Stimulated activated CD8-positive, alpha-beta memory T cell treated with anti-CD3 and anti-CD28 coated beads, Interleukin-2, amount 100 ng/mL, for 1 hour (primary cell): ENCODE measurements at places on chromosomes 1 and 21.

DNA sequence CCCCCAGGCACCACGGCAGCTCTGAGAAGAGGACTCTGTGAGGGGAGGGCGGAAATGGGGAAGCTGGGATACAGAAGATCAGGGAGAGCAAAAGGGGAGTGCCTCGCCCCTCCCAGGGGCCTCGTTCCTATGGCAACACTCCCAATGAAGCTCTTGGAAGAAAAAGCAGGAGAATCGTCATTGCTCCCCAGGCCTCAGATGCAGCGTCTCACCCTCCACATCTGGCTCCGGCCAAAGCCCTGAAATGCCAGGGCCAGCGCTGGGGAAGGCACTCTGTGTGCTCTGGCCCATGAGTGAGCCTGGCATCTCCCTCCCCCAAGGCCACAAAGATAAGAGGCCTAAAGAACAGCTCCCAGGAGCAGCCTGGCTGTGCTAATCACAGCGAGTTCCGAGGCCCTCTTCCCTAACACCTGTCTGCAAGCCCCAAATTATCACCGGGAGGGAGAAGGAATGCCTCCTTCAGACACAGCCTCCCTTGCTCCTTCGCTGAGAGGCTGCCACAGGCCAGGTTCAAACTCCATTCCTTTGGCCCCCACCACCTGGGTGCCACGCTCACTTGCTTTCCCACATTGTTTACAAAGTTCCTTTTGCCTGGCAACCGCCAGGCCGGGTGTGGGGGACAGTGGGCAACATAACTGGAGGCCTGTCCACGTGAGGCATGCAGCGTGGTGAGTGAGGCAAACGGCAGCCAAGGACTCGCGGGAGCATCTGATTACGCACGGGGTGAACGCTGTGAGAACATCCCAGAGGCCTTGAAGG lies 27.8 kb downstream of the ECE1 start:
- DNase-seq = no peak

- no peak for DNase-seq
Measured at GRCh38 chr21:19914028-19914427, 1084.2 kb upstream of the NCAM2 start.

DNA sequence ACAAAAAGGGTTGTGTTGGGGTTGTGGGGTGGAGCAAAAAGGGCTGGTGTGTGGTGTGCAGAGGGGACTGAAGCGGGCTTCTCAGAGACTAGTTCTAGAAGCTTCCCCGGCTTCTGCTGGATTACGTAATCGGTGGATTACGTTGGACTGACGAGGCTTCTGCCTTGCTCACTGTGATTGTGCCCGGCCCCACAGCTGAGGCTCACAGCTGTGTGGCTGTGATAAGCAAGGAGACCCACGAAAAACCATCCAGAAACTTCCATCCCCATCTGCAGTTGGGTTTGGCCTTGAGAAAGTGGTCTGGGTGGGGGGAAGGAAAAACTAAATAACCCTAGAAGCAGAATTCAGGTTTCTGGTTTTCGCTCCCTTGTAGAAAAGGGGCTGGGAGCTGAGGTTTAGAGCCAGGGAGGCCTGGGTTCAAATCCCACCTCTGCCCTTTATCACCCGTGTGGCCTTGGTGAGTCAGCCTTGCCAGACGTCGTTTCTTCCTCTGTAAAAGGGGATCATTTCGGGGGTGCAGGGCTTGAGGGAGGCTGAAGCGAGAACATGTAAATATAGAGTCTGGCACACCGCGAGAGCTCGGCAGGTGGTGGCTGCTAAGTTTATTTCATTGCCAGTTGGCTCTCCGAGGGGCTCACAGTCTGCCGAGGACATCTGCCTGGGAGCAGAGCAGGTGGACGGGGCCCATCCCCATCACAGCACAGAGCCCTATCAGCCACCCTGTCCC lies 30.4 kb upstream of the DISP3 start:
- no peak for DNase-seq

GRCh38 chr1:49199564-49199963 lies 422.9 kb upstream of the BEND5 start:
- no peak for DNase-seq

GRCh38 chr21:34617753-34618339 lies 2.9 kb upstream of the RCAN1 start:
- no peak for DNase-seq

GRCh38 chr1:202656057-202656456 lies 54.2 kb downstream of the SYT2 start:
- DNase-seq = no peak

DNA sequence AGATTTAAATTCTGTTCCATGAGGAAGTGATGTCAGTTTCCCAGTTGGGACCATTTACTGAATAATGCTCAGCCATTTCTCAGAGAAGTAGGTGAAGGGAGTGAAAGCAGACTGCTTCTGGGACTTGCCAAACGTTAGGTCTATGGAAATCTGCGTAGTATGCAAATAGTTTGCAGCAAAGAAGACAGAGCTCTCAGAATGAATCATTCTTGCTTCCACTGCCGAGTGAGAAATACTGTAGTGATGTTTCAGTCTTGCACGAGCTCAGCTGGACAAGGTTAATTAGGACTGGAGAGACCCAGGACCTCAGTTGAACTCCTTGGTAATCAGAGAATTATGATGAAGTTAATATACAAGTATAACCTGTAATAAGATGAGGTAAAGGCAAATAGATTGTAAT lies 317.7 kb upstream of the DAB1 start:
- no peak for DNase-seq

DNA sequence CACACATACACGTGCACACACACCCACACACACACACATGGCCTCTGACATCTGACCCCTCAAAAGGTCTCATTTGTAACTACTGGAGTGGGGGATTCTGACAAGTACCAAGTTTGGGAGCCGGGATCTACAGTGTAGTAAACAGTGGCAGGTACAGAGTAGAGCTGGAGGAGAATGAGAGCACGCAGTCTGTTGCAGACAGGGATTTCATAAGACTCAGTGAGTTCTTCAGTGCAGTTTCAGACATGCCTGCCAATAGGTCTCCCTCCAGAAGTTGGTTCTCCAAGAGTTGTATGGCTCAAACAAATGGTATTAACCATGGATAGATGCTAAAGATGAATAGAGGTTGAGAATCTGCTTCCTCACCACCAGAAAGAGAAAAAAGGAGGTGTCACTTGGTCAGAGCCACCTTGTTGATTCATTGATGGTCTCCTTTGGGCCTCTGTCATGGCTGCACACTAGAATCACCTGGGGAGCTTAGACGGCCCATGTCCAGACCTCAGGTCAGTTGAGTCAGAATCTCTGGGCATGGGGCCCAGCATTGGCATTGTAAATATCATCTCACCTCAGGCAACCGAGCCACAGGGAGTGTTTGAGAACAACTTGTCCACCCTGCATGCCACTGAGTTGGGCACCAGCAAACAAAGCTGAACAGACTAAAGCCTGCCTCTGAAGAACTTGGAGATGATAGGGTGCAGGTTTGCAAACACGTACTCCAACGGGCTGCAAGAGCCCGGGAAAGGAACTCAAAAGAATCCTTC lies 122.1 kb downstream of the EDEM3 start:
- no peak for DNase-seq

- no peak for DNase-seq
Measured at GRCh38 chr21:21730512-21730911, 732.3 kb downstream of the NCAM2 start.

GRCh38 chr1:89087241-89087640 lies 22.2 kb upstream of the GBP1 start:
- no peak for DNase-seq

- no peak for DNase-seq
Measured at GRCh38 chr1:40808444-40808843, 24.9 kb downstream of the KCNQ4 start.

DNA sequence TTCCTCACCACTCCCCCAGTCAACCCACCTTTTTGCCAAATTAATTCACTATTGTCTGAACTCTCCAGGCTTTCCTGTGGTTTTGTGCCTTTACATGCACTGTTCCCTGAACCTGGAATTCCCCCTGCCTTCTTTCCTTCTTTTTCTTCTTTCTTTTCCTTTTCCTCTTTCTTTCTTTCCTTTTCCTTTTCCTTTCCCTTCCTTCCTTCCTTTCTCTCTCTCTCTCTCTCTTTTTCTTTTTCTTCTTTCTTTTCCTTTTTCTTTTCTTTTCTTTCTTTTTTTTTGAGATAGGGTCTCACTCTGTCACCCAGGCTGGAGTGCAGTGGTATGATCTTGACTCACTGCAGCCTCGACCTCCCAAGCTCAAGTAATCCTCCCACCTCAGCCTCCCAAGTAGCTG lies 56.6 kb upstream of the CDC42BPA start:
- DNase-seq = no peak

DNA sequence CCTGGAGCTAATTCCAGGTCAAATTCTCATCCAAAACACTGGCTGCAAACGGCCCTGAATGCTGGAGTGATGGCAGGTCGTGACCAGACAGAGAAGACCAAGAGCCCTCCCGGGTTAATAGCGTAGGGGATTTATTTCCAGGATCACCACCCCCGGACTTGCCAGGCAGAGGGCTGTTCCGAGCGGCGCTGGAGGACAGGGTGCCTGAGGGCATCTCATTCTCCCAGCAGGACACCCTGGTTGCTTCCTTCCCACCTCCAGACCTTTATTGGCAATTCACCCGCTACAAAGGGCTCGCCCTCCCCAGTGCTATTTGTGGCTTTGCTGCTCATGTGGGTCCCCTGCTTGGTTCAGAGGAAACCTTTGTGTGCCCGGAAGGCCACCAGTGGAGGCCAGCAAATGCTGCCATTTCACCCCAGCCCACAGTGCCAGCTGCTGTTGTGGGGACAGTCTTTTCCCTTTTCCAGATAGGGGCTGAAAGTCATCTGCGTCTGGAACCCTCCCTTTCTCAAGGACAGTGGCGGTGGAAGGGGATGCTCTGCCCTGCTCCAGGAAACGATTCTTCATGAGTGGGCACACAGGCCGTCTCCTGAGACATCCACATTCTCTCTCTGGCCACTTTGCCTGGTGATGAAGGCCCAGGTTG lies 19.0 kb upstream of the C1orf174 start:
- no peak for DNase-seq

DNA sequence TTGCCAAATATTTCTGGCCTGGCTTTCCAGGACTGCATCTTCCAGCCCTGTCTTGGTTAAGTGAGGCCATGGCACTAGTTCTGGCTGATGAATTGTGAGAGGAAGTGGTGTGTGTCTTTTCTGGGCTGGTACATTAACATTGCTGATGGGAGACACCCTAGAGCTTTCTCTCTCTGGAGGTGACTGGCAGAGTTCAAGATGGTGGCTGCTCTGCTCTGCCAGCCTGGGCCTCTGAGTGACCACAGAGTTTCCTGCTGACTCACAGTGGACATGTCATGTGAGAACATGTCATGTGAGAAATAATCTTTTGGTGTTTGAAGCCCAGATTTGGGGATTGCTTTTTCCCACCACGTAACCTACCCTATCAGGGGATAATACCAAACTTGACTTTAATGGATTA lies 218.0 kb upstream of the KIAA0040 start:
- DNase-seq = no peak

GRCh38 chr21:35792569-35793305 lies 267.6 kb downstream of the SETD4 start:
- DNase-seq = no peak

GRCh38 chr1:24442764-24443163 lies 27.2 kb downstream of the NIPAL3 start:
- no peak for DNase-seq

GRCh38 chr1:9490605-9491339 lies 48.5 kb upstream of the SLC25A33 start:
- peak; percentile 70 for DNase-seq

- no peak for DNase-seq
Measured at GRCh38 chr1:50416553-50417453, 6.4 kb downstream of the DMRTA2 start.

- no peak for DNase-seq
Measured at GRCh38 chr1:203669739-203670138, 43.1 kb downstream of the ATP2B4 start.

DNA sequence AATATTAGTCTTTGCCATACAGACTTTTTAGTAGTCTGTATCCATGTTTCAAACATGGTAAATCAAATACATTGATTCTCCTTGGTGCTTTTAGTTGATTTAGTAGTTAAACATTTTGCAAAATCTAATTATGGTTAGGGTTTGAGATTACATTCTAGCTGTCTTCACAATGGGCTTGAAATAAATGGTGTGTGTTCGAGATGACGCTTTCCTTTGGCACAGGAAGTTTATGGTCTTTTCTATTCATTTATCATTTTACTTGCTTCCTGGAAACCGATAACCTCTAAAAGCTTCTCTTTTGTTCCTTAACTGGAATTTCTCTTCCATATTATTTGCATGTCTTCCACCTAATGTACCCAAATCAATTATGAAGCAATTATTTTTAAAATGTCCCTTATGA lies 38.4 kb downstream of the ZP4 start:
- DNase-seq = no peak

DNA sequence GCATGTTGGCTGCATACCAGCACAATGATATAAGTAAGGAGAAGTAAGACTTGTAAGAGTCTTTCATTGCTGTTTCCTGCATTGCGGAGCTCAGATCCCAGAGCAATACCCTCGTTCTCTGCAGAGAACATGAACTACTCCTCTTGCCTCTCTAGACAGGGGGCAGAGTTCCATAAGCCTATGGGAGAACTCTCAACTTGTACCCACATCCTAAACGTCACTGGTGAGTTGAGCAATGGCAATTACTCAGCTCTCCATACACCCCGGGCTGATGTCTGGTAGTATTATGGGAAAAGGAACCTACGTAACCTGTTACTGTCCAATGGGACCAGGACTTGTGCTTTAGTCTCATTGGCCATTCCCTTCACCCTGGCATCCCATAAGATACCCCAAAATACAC lies 27.3 kb upstream of the ZNF496 start:
- no peak for DNase-seq

- DNase-seq = no peak
Measured at GRCh38 chr1:155209312-155209721, 822 bp downstream of the MTX1 start.

GRCh38 chr1:181768930-181769280 lies 285.6 kb downstream of the CACNA1E start:
- DNase-seq = no peak
